HS-27A (cell line): ENCODE measurements at places on chromosomes 1 and 21.

DNA sequence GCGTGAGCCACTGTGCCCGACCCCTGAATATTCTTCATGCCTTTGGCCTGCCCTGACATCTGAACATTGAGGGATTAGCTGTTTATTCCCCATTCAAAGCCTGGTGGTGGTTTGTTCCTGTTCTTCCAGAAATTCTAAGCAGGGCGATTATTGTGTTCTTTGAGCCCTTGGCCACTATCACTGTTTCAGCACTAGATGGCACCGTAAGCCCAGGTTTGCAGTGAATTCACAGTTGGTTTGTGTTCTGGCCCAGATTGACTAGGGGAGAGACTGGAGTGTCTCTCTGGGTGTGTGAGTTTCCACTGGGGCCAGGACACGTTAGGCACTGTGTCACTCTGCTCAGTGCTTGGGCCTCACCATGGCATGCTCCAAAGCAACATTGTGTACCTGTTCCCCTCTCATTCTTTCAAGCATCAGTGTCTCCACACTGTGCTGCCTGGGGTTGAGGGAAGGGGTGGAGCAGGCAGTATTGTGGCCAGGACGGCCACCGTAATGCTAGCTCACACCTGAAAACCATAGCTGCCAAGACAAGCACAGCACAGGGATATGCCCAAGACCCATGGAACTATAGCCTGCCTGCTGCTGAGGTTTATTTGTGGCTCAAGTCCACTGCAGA lies 52.7 kb downstream of the PKN2 start:
- no peak for DNase-seq

DNA sequence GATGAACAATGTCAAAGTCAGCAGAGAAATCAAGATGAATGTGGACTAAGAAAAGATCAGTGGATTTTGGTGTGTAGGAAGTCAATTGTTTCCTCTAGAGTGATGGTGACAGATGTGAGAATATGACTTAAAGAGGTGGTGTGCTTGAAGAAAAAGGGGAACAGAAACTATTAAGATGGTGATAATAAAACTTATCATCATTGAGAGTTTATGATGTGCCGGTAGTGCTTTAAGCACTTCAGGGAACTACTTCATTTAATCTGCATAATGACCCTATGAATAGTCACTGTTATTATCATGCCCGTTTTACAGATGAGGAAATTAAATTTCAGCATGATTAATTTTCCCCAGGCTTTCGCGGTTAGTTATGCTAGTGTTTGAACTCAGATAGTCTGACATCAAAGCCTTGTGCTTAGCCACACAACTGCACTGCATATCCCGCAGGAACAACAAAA lies 246.9 kb upstream of the LRRC7 start:
- no peak for DNase-seq

DNA sequence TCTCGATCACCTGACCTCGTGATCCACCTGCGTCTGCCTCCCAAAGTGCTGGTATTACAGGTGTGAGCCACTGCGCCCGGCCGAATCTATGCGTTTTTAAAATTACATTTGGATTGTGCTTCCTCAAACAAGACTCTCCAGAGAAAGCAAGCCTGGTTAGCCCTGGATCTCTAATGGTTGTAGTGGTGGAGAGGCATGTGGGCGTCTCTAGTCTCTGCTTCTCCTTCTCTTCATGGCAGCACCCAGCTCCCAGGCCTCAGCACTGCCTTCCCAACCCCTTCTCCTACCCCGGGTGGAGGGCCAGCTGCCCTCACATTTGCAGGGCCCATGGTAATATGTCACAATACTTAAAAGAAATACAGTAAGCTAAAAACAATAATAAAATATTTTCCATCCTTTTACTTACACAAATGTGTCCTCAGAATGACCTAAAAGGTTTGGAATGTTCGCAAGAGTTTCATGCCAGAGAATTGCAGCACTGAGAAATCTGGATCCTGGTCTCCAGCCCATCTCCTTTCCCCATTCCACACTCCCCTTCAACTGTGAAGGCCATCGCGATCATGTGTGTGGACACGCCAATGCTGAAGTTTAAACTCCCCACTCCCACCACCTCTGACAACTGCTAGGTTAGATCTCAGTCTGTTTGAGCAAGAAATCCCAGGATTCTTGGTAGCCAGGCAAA lies 7.0 kb downstream of the OR14I1 start:
- no peak for DNase-seq

DNA sequence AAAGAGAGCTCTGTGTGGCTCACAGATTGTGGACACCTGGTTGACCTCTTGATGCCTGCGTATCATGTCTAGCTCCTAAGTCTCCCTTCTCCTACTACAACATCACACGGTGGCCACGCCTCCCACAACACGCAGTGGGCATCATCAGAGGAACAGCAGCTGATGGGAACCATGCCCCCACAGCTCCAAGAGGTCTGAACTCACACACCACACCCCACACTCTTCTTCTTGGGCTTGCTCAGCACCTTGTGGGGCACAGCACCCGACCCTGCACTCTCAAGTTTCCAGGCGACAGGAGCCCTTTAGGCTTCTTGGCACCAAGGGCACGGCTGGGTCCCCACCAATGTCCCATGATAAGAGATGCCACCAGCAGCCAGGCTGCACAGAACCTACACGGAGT lies 18.8 kb upstream of the CDCP2 start:
- DNase-seq: no peak

DNA sequence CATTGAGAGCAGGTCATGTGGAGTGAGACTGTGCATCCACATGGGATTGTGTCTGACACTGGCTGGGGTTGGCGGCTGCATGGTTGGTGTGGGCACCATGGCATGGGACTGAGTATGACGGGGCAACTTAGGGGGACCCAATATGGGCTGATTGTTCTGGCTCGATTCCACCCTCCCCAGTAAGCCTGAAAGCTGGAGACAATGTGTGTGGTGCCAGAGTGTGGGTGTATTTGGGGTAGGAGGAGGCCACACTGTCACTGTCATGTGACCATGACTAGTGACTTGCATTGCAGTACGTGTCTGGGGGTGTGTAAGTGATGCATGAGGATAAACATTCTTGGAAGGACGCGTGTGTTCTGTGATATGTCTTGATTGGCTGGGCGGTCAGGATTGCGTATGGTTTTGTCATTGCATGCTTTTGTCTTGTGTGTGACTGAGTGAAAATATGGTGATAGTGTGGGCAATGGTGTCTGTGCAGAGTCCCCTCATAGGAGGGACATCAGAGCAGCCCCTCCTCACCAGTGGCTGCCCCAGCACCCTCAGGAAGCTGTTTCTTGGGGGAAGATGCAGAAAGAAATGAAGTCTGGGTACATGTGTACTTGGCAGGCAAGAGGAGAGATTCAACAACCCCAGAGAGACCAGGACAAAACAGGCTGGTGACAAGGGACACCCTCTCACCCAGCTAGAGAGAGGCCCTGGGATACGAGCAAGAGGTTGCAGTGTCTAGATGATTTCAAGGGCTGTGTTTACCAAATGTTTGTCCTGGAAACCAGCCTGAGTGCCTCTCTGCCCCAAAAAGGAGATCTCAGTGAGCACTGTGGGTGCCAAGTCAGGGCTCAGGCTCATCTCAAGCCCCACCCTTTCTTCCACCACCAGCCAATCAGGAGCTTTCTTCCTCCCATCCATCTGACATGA lies 36.3 kb downstream of the SDC3 start:
- DNase-seq: no peak

DNA sequence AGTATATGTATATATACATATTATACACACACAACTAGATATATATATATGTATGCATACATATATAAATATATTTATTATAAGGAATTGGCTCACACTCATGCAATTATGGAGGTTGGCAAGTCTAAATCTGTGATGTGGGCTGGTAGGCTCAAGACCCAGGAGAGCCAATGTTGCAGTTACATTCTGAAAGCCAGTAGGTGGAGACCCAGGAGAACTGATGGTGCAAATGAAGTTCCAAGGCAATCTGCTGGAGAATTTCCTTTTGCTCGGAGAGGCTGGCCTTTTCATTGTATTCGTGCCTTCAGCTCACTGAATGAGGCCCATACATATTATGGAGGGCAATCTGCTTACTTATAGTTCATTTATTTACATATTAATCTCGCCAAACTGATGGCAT lies 9.4 kb downstream of the IVL start:
- DNase-seq: no peak
